Diencephalon (tissue), 1 donor: ENCODE measurements at places on chromosomes 5 and 9. TPM values are rescaled to one million over a fixed set of nuclear protein-coding genes. Genes with fewer than 3 reads are reported as not detected.

Gene LCN9
- not detected for total RNA-seq

Gene PDZD2
- 30.0 TPM for total RNA-seq

Gene NUTM2F
- not detected for total RNA-seq

Gene OSMR
- 2.8 TPM for total RNA-seq

Gene OR13D1
- not detected for total RNA-seq

Gene TLR4
- total RNA-seq = 10.6 TPM

Gene TMEM252
- total RNA-seq = not detected

Gene TMEFF1
- total RNA-seq = 46.6 TPM

Gene GFM2
- total RNA-seq = 60.4 TPM

Gene FOXD4L4
- 1.4 TPM for total RNA-seq

Gene PCDHGB7
- total RNA-seq = 18.2 TPM

Gene PTGES
- 9.5 TPM for total RNA-seq
